Sigmoid colon (tissue), 7 donors: ENCODE measurements at places on chromosomes 12 and 14. TPM values are rescaled to one million over a fixed set of nuclear protein-coding genes. Genes with fewer than 3 reads are reported as not detected.

- H3K27me3 ChIP-seq, result no peaks in the 10 kb centered on the region
- no peaks in the 10 kb centered on the region for H3K36me3 ChIP-seq
- H3K27ac ChIP-seq, result peak overlapping the region; percentile 82
- peaks cover 96% of the 10 kb centered on the region for H3K4me1 ChIP-seq
Measured at GRCh38 chr12:25992026-25992782, 33.7 kb downstream of the RASSF8 start.

- H3K4me1 ChIP-seq, result no peaks in the 10 kb centered on the region
- H3K36me3 ChIP-seq, result no peaks in the 10 kb centered on the region
- H3K27ac ChIP-seq, result no peak overlapping the region
- peak; percentile 34 for DNase-seq
- peaks cover 30% of the 10 kb centered on the region for H3K27me3 ChIP-seq
- H3K4me3 ChIP-seq, result no peak overlapping the region
Measured at GRCh38 chr12:132374612-132375445, 45.4 kb upstream of the GALNT9 start.

DNA sequence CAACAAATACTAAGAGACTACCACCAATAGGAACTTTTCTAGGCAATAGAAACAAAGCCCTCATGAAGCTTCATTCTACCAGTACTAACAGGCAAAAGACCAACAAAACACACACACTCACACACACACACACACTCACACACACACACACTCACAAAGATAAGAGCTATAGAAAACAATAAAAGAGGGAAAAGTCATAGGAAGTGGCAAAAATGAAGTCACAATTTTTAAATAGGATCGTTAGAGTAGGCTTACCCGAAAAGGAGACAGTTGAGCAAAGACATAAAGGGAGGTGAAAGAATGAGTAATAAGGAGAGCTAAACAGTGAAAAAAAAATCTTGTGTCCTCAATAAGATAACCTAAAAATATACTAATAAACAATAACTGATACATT, 66.5 kb downstream of the C2CD5 start:
- H3K36me3 ChIP-seq, result peaks cover 7% of the 10 kb centered on the region
- no peaks in the 10 kb centered on the region for H3K4me1 ChIP-seq
- no peak overlapping the region for H3K27ac ChIP-seq
- H3K4me3 ChIP-seq, result no peak overlapping the region
- H3K27me3 ChIP-seq, result no peaks in the 10 kb centered on the region

- no peaks in the 10 kb centered on the region for H3K4me1 ChIP-seq
- H3K27ac ChIP-seq, result no peak overlapping the region
- H3K36me3 ChIP-seq, result no peaks in the 10 kb centered on the region
Measured at GRCh38 chr14:101598159-101598558, 36.9 kb downstream of the DIO3 start.

DNA sequence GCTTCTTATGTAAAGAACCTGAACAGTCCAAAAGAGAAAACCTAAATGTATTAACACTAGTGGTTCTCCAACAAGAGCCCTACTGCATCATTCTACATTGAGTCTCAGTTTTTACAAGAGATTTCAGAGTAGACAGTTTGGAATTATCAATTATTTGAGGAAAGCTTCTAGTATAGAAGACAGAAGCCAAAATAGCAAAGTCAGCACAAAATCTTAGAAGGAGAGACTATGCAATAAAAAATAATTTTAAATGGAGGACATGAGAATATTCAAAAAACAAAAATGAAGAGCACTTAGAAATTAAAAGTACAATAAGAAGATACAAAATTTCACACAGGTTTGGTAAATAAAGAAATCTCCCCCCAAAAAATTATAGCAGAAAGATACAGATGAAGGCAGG, 406.3 kb upstream of the USP15 start:
- H3K27me3 ChIP-seq, result no peaks in the 10 kb centered on the region
- H3K27ac ChIP-seq, result no peak overlapping the region
- no peak overlapping the region for H3K4me3 ChIP-seq
- DNase-seq, result no peak

DNA sequence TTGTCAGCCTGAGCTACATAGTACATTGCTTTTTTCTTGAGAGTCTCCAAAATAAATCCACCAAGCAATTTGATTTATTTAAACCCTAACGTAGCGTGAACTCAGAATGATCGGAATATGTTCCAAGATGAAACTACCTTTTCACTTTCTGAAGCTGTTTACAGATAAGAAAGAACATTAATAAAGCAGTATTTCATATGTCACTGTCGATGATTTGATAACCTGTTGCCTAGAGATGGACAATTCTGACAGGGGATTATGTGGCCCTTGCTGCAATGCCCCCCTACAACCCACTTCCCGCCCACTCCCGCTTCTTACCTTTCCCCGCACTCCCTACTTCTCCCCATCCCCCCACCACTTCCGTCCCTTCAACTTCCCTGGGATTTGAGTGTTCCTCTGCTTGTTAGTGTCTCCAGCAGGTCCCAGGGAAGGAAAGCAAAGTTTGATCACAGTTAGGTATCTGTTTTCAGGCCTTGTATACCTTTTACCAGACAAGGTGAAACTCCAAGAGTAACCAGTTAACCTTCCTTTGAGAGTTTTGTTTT, 229.2 kb upstream of the HMGA2 start:
- H3K27me3 ChIP-seq, result no peaks in the 10 kb centered on the region
- H3K4me1 ChIP-seq, result no peaks in the 10 kb centered on the region
- H3K36me3 ChIP-seq, result no peaks in the 10 kb centered on the region
- DNase-seq, result no peak
- no peak overlapping the region for H3K27ac ChIP-seq

GRCh38 chr12:7117670-7118069, 8.7 kb upstream of the C1RL start:
- peaks cover 6% of the 10 kb centered on the region for H3K4me1 ChIP-seq
- H3K27ac ChIP-seq, result no peak overlapping the region
- H3K27me3 ChIP-seq, result no peaks in the 10 kb centered on the region
- DNase-seq, result peak; percentile 29

GRCh38 chr12:94080341-94081009, 67.9 kb upstream of the PLXNC1 start:
- no peak overlapping the region for H3K4me3 ChIP-seq
- H3K36me3 ChIP-seq, result no peaks in the 10 kb centered on the region
- no peak for DNase-seq
- no peaks in the 10 kb centered on the region for H3K27me3 ChIP-seq
- H3K27ac ChIP-seq, result no peak overlapping the region
- H3K4me1 ChIP-seq, result peaks cover 3% of the 10 kb centered on the region

GRCh38 chr12:94972795-94973194, 30.7 kb downstream of the NDUFA12 start:
- no peak overlapping the region for H3K4me3 ChIP-seq
- H3K27me3 ChIP-seq, result no peaks in the 10 kb centered on the region
- no peak for DNase-seq

- H3K27ac ChIP-seq, result no peak overlapping the region
- no peaks in the 10 kb centered on the region for H3K27me3 ChIP-seq
- no peak for DNase-seq
- H3K36me3 ChIP-seq, result no peaks in the 10 kb centered on the region
Measured at GRCh38 chr12:64091186-64091585, 130.9 kb downstream of the KICS2 start.

DNA sequence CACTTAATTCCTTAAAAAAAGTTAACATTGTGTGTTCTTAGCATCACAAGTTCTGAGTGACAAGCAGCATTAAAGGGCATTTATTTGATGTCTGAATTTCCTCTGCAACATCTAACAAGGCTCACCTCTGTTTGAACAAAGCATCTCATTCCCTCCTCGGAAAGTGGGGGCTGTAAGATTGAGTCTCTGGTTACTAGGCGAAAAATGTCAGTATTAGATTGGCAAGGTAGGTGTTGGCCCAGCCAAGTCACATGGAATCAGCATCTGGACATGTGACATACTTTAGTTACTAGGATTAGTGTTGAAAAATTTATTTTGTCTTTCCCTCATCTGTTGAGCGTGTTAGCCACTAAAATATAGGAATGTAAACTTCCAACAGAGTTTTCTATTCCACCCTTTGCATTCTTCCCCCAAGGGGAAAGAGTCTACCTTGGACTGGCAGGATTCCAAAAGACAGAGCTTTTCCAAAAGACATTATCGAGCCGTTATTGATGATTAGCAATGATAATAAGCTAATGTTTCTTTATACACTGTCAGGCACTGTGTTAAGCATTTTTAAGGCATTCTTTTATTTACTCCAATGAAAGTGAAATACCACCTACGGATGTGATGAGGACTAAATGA, 194.9 kb upstream of the BTG1 start:
- H3K27me3 ChIP-seq, result no peaks in the 10 kb centered on the region
- no peak overlapping the region for H3K27ac ChIP-seq
- no peaks in the 10 kb centered on the region for H3K36me3 ChIP-seq
- DNase-seq, result no peak
- H3K4me1 ChIP-seq, result no peaks in the 10 kb centered on the region

GRCh38 chr14:66859063-66859671, 330.1 kb upstream of the GARIN2 start:
- no peaks in the 10 kb centered on the region for H3K27me3 ChIP-seq
- H3K4me3 ChIP-seq, result no peak overlapping the region
- H3K4me1 ChIP-seq, result no peaks in the 10 kb centered on the region
- no peaks in the 10 kb centered on the region for H3K36me3 ChIP-seq
- DNase-seq, result no peak

DNA sequence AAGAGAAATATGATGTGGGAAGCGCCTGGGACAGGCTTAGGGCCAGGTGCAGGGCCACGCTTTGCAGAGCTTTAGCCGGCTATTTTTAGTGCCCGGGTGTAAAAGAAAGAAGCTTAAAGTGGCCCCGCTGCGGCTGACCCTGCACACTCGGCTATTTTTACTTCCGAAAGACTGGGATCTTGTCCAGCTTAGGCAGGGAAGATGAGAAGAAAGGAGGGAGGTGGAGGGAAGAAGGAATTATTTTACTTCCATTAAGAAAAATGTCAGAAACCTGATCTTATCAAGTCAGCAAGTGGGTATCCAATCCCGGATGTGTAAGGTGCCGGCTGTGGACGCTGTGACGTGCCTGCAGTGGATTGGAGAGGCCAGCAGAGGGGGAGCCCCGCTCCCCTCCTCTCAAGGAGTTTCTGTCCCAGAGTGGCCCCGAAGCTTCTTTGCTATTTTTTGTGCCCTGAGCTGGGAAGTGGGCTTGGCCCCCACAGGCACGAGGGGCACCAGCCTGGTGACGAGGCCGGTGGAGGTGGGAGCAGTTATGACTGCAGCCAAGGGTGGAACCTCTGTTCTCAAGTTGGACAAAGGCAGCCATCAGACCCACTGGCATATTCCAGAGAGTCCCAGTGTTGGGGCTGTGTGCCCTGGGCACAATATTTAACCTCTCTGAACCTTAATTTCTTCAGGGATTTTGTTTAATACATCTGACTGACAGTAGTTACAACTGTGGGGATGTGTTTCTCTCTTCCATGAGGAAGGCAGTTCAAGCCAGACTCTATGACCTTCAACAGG, 97.7 kb downstream of the ESRRB start:
- H3K27ac ChIP-seq, result peak overlapping the region; percentile 32
- H3K36me3 ChIP-seq, result no peaks in the 10 kb centered on the region
- H3K4me3 ChIP-seq, result no peak overlapping the region
- no peaks in the 10 kb centered on the region for H3K27me3 ChIP-seq
- no peak for DNase-seq
- H3K4me1 ChIP-seq, result peaks cover 12% of the 10 kb centered on the region

DNA sequence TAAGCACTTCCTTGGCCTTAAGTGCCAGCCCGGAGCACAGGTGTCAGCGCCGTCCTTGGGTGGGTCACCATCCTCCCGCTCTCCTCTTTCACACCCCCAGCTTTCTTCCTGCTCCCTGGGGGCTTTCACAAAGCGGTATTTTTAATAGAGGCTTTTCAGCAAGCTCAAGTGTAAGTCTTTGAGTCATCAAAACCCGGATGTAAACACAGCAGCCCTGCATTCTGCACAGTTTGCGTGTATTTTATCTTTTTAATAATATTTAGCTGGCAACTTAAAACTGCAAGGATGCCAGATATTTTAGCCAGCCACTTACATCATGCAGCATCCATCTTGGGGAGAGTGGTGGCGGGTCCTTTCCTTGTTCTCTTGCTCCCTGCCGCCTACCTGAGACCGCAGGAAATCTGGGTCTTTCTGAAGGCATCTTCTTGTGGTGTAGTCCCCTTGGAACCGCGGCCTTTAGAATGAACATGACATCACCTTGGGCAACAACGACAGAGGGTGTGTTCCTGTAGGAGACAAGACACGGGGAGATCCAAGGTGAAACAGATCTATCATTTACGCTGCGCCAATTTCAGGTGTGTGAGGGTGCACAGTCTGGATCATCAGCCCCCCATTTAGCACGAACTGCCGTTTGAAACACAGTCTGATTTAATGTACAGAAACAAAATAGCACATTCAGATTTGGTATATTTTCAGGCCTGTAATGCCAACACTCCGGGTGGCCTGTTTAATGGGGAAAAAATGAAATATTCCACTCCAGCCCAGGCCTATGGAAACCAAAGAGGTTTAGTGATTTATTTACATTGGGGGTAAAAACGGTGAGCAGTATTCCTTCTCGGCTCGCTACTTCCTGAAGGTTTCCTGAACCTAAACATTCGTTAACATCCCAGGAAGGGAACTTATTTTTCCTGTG, 12.5 kb upstream of the IRF2BPL start:
- peak overlapping the region; percentile 32 for H3K4me3 ChIP-seq
- H3K4me1 ChIP-seq, result peaks cover 94% of the 10 kb centered on the region
- H3K27me3 ChIP-seq, result no peaks in the 10 kb centered on the region
- peak overlapping the region; percentile 100 for H3K27ac ChIP-seq
- DNase-seq, result peak; percentile 74

GRCh38 chr12:104708891-104709290, 249.2 kb downstream of the SLC41A2 start:
- no peak overlapping the region for H3K27ac ChIP-seq
- H3K27me3 ChIP-seq, result no peaks in the 10 kb centered on the region
- H3K4me1 ChIP-seq, result no peaks in the 10 kb centered on the region
- no peak for DNase-seq

GRCh38 chr12:25020621-25021243, 71.8 kb upstream of the BCAT1 start:
- H3K27ac ChIP-seq, result no peak overlapping the region
- H3K36me3 ChIP-seq, result no peaks in the 10 kb centered on the region

DNA sequence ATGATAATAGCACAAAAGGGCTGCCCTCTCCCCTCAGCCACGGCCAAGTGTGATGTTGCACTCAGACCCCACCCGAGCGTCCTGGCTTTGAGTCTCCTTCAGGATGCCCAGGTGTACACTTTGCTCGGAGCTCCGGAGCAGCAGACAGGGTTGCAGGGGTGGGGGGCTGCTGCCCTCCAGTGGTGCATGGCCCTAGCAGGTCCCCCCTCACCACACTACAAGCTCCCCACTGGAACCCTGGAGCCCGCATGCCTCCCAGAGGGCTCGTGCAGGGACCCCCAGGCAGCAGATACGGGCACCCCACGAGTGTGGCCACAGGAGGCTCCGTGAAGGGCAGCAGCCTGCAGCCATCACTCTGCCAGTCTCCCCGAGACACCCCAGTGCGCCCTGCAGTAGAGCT, 69.9 kb upstream of the C14orf180 start:
- no peaks in the 10 kb centered on the region for H3K4me1 ChIP-seq
- no peak overlapping the region for H3K4me3 ChIP-seq
- no peak for DNase-seq
- H3K36me3 ChIP-seq, result no peaks in the 10 kb centered on the region

- H3K4me1 ChIP-seq, result peaks cover 2% of the 10 kb centered on the region
- H3K27me3 ChIP-seq, result no peaks in the 10 kb centered on the region
- no peak for DNase-seq
- H3K36me3 ChIP-seq, result no peaks in the 10 kb centered on the region
- H3K27ac ChIP-seq, result peak overlapping the region; percentile 31
Measured at GRCh38 chr12:124869059-124869665, 5.5 kb upstream of the SCARB1 start.

Gene MYO1H
- not detected for polyA plus RNA-seq

Gene DDIT3
- 42.3 TPM for polyA plus RNA-seq

Gene TAS2R46
- 0.07 TPM for polyA plus RNA-seq

Gene VPS29
- polyA plus RNA-seq, result 281 TPM

Gene ESR2
- 0.55 TPM for polyA plus RNA-seq

Gene KERA
- not detected for polyA plus RNA-seq
